NCI-H1436 (cell line): ENCODE measurements at places on chromosomes 5 and 9.

- DNase-seq = no peak
These were observed 140.1 kb downstream of the CEMIP2 start for GRCh38 chr9:71628247-71628646.

DNA sequence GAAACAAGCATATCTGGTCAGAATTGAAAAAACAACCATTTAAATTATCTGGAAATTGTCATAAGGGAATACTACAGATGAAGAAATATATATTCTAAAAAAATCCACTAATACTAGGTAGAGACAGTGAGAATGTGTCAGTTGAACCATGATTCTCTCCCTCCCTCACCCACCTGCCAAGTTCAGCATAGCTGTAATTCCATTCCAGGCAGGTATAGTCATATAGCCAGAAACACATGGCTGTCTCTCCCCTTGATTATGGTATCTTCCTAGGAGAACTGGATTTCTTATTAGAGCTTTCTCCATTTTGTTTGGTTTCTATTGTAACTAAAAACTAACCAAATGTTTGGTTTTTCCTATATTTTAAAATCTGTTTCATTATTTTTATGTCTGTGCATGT lies 509.2 kb downstream of the CDH10 start:
- DNase-seq = no peak

- DNase-seq = no peak
These were observed 45.3 kb upstream of the CDK5RAP2 start for GRCh38 chr9:120625222-120625621.

GRCh38 chr9:112338561-112338960 lies 5.1 kb upstream of the PTBP3 start:
- DNase-seq = no peak

DNA sequence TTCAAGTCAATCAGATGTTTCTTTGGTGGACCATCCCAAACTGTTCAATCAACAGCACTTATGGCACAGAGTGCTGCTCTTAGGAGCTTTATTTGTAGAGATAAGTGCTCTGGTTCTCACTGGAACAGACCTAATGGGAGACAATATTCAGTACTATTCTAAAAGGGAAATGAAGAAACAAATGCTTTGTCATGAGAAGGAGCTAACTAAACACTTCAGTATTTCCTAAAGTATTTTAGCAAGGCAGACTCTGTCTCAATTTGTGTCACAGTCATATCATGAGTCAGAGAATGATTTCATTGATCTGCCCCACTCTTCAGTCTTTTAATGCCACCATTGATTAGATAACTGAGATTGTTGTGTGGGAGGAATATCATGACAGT lies 175.3 kb downstream of the SLF1 start:
- no peak for DNase-seq

DNA sequence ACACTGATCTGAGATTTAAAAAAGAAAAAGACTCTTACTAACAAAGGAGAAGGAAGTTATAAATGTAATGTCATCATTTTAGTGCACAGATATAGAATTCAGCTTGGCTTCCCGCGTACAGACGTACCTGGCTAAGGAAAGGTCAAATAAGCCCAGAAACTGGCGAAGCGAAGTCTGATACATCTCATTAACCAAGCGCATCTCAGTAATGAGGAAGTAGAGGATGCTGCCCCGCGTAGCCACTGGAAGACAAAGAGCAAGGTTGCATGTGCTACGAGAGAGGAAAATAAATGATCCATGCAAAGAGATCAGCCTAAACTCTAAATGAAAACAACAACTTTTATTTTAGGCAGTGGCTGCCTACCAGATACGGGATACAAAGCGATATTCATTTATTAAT lies 208.8 kb downstream of the DNAH5 start:
- DNase-seq = no peak

GRCh38 chr9:125747053-125747764 lies at the start of gene PBX3:
PBX3 (plus strand) TSS chr9:125747373.
- DNase-seq = peak; percentile 49

DNA sequence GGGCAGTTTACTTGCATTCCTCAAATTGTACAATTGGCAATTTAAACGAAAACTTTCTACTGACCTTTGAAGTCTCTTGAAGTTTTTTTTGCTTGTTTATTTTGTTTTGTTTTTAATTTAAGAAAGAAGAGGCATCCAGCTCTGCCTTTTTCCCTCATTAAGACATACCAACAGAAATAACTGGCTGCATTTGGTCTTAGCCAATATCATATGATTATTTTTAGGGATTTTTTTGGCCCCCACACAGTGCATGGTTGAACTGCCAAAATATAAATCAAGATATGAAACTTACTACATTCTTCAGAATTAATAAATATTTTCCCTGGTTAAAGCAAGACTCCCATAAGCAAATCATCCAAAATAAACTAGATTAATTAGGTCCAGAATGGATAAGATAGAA lies 79.4 kb downstream of the ALDH1A1 start:
- DNase-seq = no peak

DNA sequence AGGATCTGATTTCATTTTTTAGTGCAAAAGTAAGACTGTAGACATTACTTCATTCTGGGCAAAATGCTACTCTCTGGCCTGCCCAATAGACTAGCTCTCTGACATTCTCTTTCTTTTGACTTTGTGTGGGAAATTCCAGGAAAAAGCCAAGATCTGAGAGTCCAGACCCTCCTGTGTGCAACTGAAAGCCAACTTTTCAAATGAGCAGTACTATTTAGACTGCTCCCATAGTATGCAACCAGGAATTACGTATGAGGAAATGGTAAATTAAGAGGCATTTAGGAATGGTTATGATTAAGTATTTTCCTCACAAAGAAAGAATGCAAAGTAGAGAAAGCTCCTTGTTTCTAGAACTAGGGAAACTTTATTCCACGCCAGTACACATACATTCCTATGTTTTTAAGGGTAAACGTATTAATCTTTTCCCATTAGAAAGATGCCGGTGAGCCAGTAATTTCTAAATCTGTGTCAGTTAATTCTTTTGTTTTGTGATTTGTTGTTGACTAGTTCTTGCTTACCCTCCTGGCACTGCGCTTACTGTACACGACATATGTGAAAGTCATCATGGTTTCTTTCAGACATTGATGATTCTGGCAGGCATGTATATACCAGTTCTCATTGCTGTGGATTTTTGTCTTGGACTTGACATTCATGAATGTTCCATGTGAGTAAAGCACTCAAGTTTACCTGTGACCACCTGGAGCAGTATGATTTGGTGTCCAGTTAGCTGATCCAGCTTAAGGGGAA lies 56.0 kb downstream of the AOPEP start:
- DNase-seq = no peak

GRCh38 chr5:34998058-34998789 lies 49.5 kb downstream of the AGXT2 start:
- DNase-seq = no peak

DNA sequence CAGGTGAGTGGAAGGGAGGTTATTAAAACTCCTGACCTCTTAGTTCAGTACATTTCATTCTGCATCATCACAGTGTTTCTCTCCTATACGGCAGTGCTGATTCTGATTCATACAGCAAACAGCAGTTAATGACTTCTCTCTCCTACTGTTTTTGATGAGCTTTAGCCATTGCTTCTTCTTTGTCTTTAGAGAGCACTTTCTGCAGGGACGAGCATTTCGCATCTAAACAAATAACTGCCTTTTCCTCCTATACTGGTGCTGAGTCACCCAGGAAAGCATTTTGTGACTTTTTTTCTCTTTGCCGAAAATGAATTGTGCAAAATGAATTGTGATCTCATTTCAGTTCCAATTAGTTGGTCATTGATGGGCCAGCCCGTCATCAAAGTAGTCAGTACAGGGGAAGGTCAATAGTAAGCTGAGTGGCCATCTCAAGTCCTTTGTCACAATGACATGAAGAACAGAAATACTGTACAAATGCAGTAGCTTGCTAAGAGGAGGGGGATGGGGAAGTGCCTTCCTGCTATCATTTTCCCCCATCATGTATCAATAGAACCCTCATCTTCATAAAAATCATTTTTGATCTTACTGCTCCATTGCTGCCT lies 98.5 kb downstream of the INSYN2B start:
- no peak for DNase-seq

DNA sequence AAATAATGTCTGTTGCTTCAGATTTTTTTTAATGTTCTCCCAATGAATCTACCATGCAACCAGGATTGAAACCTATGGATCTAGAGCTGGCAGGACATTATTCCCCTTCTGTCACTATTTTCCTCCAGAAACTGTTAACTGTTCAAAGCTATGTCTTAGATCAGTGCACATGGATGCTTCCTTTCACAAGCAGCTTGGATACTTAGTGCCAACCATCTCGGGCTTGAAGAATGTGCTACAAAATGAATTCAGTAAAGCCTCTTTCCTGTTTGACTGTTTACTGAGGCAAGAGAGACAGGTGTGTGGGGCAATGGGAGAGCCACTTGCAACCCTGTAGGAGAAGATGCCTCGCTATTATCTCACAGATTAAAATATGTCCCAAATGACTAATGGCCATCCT lies 774.8 kb downstream of the KCTD16 start:
- DNase-seq = no peak

DNA sequence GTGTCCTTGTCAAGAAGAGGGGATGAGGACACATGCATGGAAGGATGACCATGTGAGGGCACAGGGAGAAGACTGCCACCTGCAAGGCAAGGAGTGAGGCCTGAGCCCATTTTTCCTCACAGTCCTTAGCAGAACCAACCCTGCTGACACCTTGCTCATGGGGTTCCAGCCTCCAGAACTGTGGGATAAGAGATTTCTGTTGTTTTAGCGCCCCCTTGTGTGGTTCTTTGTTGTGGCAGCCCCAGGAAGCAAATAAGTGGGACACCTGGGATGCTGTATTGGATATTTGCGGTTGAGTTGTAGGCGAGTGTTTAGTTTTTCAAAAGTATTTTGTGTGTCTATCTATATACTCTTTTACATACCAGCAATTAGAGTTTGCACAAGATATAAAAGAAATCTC lies 206.4 kb downstream of the NXNL2 start:
- DNase-seq = no peak

GRCh38 chr5:87076931-87077330 lies 190.8 kb upstream of the RASA1 start:
- DNase-seq = no peak
